ENCODE measurements at places on chromosomes 2 and 18. TPM values are rescaled to one million over a fixed set of nuclear protein-coding genes. Genes with fewer than 3 reads are reported as not detected.

DNA sequence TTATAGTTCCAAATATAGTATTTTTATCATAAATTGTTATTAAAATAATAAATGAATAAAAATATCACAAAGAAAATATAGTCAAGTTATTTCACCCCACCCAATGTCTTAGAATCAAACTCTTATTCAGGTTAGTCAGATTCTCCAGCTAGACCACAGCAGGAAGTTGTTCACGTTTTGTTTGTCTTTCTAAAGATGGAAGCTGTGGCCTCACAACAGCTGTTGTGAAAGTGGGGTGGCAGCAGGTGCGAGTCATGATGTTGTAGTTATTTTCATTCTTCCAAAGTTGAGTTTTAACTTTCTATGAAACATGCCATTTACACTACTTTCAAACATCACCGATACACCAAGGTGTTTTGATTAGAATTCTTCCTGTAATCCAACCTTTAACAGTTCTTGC, 272.9 kb downstream of the SLC8A1 start:
- DNase-seq = no peak

GRCh38 chr2:64404743-64405142, 49.2 kb upstream of the LGALSL start:
- peak; percentile 69 for DNase-seq

Gene NDUFV2
- total RNA-seq = 144 TPM

DNA sequence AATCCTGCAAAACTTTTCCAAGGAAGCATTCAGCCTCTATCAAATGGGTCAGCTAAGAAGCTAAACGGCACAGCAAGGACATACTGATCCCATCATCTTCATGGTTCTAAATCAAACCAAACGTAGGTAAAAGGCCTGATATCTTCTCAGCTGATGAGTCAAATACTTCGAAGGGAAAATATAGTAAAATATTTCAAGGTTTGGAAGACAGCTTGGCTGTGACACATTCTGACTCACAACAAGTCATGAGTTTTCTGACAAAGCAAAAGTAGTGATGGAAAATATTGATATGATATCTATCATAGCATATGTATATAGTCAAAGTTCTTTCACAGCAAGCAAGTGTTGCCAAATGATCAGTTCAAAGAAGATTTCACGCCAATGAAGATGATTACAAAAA, 31.5 kb downstream of the DOCK10 start:
- DNase-seq = no peak

DNA sequence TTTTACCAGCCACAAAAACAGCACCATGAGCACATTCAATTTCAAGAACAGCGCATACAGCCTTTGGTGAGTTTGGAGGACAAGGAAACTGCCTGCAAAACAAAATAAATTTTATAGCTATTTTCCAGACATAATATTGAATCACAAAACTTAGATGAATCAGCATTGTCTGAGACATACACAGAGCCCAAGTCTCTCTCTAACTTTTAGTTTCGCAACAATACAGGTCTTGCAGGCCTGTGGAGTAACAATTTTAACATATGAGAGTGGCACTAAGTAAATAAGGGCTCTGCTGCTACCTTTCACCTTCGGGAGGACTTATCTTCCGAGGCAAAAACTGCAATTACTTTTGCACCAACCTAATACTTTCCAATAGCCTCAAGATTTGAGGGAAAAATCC, 56.1 kb upstream of the PEX13 start:
- no peak for DNase-seq
